ENCODE measurements at places on chromosomes 7 and 10.

DNA sequence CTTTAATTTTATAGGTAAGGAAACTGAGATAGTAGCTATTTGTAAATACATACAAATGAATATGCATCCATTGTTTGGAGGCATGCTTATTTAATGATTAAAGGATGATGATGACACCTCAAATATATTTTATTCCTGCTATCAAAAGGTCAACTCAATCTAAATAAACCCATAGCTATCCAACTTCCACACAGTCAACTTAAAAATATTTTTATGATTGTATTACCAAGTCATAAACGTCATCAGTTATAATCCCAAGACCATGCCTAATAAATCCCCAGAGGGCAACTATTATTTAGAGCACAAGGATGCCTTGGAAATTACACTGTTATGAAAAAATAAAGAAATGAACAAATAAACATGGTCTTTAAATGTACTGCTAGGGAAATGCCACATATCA is 102.1 kb downstream of the MPP7 start:
- no peak for DNase-seq

DNA sequence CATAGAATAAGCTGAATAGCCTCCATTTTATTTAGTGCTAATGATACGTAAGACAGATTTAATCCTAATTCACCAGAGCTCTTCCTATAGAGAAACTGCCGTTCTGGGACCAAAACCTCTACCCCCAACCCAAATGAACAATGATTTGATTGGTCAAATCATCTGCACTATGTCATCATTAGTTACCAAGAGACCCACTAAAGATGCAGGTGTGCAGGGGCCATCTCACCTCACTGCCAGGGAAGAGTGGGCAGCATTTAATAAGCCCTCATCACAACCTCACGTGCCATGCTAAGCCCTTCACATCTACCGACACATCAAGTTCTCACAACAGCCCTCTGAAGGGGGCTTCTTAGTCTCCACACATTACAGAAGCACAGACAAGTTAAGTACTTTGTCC is 87.0 kb downstream of the VIPR2 start:
- DNase-seq, result no peak

DNA sequence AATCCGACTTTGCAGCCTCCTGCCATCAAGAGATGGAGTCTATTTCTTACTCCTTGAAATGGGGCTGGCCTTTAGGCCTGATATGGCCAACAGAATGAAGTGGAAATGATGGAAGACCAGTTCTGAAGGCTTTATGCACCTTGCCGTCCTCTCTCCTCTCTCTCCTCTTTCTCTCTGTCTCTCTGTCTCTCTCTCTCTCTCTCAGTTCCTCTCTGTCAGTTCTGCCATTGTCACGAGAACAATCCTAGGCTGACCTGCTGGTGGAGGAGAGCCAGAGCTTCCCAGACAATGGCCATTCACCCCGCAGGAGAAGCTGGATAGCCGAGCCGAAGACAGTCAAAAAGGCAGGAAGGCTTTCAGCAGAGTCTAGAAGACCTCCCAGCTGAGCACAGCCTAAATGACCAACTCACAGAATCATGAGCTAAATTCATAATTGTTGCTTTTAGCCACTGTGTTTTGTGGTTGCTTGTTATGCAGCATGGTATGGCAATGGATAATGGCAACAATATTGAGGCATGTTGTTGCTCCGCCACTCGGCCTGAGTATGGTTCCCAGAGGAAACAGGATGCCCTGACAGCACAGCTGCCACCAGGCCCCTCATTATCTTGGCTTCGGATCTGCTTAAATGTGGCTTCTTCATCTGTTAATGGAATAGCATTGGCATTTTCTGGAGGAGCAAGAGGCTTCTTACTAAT is 35.5 kb downstream of the FRMPD2 start:
- no peak for DNase-seq

DNA sequence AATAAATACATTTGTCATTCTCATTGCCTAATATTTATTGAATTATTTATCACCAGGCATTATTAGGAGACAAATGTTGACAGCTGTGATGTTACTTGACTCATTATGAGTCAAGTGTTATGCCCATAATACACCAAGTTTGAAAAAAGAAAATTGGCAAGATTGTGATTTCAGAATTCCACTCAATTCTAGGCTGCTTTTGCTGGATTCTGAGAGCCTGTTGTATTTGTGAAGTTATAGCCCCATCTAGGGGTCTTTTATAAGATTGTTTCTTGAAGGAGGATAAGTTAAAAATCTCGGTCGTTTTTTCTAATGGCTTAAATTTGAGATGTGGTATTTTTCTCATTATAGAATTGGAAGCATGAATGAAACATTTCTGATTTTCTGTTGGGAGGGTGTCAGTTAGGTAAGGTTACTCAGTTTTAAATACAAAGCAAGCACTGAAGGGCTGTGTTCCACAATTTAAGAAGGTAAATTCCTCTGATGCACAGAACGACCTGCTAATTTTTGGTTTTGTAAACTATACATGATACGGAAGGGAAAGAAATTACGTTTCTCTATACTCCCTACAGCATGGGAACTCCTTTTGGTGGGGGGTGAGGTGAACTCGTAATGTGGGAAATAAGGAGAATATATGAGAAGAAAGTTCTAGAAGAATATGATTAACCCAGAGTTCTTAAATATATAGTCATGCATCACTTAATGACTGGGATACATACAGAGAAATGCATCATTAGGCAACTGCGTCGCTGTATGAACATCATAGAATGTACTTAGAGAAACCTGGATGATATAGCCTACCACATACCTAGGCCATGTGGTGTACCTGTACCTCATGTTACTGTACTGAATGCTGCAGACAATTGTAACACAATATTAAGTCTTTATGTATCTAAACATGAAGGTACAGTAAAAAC is 2.6 kb downstream of the STK31 start:
- no peak for DNase-seq

DNA sequence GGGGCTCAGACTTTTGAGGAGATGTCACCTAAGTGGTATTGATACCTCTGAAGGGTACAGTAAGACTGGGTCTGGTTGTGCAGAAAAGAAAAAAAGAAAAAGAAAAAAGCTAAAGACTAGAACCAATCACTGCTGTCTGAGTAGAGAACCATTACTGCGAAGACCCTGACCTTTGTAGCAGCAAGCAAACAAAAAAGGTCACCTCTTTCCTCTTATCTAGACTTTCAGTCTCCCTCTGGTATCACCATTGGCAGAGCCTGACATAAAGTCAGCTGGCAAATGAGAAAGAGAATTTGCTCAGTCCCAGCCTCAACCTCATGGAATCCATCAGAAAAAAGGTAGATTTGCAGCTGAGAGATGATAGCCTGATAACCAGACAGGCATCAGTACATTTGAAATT is 2.6 kb upstream of the DNTT start:
- no peak for DNase-seq
